ENCODE measurements at places on chromosomes 1 and 21.

DNA sequence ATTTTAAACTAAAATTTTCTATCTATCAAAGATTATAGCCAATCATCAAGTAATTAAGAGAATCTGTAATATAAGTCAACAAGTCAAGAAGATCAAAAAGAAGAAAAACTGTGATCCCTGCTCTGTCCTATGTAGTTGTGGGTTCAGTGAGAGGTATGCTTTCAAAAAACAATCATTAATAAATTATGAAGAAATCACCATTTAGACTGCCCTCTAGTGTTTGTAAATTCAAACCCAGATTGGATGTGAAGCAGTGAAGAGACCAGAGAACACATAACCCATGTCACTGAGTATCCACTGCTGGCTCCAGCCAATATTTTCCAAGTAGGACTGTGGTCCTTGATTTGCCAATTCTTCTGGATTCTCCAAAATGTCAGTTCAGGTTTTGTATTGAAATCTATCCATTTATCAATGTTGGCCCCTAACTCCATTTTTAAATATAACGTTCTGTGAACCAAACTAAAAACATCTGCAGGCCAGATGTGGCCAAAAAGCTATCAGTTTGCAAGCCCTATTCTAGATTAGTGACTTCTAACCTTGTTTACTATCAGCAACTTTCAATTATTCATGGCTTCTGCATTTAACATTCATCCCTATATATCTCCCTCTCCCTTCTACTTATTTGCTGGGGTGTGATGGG is 467.5 kb upstream of the CXADR start:
- DNase-seq = no peak

DNA sequence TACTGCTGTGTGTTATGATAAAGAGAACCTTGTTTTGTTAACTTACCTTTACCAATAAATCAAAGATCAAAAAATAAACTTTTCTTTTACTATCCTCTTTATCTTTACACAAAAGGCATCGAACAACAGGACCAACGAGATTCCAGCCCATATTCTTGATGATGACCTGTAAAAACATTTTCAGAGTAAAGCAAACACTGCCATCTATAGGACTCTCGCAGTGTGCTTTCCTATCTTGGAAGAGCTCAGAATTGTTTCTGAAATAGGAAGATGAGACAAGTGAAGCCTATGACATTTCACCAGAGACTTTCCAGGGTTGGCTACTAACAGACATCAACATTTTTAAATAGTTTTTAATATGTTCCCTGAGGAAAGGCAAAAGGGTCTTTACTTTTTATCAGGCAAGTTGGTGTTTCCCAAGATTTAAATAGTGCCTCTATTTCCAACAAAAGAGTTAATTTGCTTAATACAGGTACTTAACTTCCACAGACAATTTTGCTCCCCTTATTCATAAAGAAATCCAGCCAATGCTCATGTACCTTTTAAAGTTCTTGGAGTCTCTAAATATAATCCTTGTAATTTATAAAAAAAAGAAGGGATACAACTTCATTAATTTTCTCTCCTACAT is 7.3 kb downstream of the GLMN start:
- DNase-seq = no peak

GRCh38 chr1:63601463-63601862 is 8.3 kb downstream of the PGM1 start:
- no peak for DNase-seq

DNA sequence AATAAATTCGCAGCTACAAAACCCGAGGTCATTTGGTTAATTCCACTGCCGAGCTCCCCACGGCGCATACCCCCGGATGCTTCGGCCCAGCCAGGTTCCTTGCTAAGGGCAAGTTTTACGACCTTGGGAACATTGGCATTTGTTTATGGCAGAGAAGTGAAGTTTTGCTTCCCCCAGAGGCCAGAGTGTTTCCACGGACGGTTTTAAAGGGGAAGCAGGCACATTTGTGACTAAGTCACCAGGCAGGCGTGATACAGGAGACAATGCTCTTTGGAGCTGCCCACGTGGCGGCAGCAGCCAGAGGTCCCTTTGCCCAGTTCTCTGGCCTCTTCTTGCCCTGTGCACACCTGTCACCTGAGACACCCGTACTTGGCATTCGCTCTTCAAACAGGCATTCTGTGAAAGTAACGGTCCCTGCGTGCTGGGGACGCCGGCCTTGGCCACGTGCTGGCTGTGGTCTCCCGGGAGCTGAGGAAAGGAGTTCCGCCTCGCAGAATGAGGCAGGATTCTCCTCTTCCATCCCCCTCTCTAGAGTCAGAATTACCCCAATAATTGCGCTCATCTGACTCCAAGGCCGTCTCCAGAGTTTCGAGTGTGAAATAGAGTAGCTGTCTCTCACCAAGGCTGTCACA is 138.3 kb downstream of the PRDM16 start:
- DNase-seq = no peak

DNA sequence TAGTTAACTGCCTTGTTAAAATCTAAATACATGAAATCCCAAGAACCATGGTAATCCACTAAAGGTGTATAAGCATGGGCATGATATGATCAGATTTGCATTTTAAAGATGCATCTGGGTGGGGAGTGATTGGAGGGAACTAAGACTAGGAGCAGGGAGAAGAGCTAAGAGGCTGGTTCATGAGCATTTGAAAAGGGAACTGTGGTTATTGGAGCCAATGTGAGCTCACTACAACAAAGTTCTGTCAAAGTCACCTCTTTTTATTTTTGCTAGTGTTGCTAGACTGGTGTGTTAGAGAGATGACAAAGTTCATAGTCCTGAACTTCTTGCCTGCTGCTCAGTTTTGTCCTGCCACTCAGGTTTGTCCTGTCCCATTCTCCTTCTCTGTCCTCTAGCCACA is 67.1 kb upstream of the LRRC8D start:
- DNase-seq = no peak

All from stimulated activated CD4-positive, alpha-beta T cell treated with anti-CD3 and anti-CD28 coated beads, Interleukin-12 subunit alpha, Interleukin-12 subunit beta, amount 100 ng/mL, for 4 hours (primary cell).